Bronchus fibroblast of lung (primary cell): ENCODE measurements at places on chromosomes 1 and 21. TPM values are rescaled to one million over a fixed set of nuclear protein-coding genes. Genes with fewer than 3 reads are reported as not detected.

The GFI1 gene
- total RNA-seq, result 0.15 and 0.50 TPM in 2 replicates

The NBPF14 gene
- total RNA-seq, result 12.0 and 14.3 TPM in 2 replicates

The TPTE gene
- not detected in 2 replicates for total RNA-seq

The LRRC71 gene
- 0.15 and 1.3 TPM in 2 replicates for total RNA-seq

The CFHR4 gene
- total RNA-seq, result not detected in 2 replicates

The SLAMF9 gene
- not detected in 2 replicates for total RNA-seq

The OR2T33 gene
- not detected in 2 replicates for total RNA-seq

The POU3F1 gene
- total RNA-seq, result not detected in 2 replicates

The KCNQ4 gene
- total RNA-seq, result under 0.01 and 0.17 TPM in 2 replicates

The ANKRD35 gene
- total RNA-seq, result 6.8 and 7.4 TPM in 2 replicates

The CCDC185 gene
- total RNA-seq, result not detected in 2 replicates

The LAD1 gene
- not detected in 2 replicates for total RNA-seq

The GPR25 gene
- not detected in 2 replicates for total RNA-seq

The SLFNL1 gene
- under 0.01 TPM in 2 replicates for total RNA-seq

The SPRR2B gene
- not detected in 2 replicates for total RNA-seq

The DMRTA2 gene
- not detected in 2 replicates for total RNA-seq

The CACNA1S gene
- not detected in 2 replicates for total RNA-seq

The FCGR3B gene
- not detected in 2 replicates for total RNA-seq

The ARMH1 gene
- 0.30 TPM in 1 of 2 replicates, not detected in the other for total RNA-seq

The TSPAN2 gene
- under 0.01 TPM in 1 of 2 replicates, not detected in the other for total RNA-seq

The C8A gene
- total RNA-seq, result not detected in 2 replicates

The JAM2 gene
- 1.2 and 2.0 TPM in 2 replicates for total RNA-seq

The ITLN1 gene
- total RNA-seq, result not detected in 2 replicates

The F3 gene
- 10.3 and 11.1 TPM in 2 replicates for total RNA-seq

The HSPB7 gene
- 0.84 and 0.89 TPM in 2 replicates for total RNA-seq

The POTED gene
- not detected in 2 replicates for total RNA-seq

The PLCH2 gene
- under 0.01 and 0.15 TPM in 2 replicates for total RNA-seq

The OR2T5 gene
- total RNA-seq, result not detected in 2 replicates
